ENCODE measurements at places on chromosomes 13 and 19.

DNA sequence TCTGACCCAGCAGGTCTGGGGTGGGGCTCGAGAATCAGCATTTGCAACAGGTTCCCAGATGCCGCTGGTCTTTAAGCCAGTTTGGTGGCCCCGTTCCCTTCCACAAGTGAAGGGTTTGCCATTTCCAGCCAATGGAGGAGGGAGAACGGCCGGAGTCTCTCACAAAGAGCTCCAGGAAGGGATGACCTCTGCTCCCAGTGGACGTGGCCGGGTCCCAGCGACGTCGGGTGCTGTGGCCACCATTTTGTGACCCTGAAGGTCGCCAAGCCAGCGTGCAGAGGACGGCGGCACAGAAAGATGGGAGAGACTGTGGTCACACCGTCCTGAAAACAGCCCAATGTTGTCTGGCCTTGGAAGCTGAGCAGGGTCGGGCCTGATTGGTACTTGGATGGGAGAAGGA lies 8.0 kb downstream of the SHC2 start:
- no peak for DNase-seq

- DNase-seq, result no peak
These were observed 72.2 kb downstream of the UFM1 start for GRCh38 chr13:38421590-38422560.

DNA sequence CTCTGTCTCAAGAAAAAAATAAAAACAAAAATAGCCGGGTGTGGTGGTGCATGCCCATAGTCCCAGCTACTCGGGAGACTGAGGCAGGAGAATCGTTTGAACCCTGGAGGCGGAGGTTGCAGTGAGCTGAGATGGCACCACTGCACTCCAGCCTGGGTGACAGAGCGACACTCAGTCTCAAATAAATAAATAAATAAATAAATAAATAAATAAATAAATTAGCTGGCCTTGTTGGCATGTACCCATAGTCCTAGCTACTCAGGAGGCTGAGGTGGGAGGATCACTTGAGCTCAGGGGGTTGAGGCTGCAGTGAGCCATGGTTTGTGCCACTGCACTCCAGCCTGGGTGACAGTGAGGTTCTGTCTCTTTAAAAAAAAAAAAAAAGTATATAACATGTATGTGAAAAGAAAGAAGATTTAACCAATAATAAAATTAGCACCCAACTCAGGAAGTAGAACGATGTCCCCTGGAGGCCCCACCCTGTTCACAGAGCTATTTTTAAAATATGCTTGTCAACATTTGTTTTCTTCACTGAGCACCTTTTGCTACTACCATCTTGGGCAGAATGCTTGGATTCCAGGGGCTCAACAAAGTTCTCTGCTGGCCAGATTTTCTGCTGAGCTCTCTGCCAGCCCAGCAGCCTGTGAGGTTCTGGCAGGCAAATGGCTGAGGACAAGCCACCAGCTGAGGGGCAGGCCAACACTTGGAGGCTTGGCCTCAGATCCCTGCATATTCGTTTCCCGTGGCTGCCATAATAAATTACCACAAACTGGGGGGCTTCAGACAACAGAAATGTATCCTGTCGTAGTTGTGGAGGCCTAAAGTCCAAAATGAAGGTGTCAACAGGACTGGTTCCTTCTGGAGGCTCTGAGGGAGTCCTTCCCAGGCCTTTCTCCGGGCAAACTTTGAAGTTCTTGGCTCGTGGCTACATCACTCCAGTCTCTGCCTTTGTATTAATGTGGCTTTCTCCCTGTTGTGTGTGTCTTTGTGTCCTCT lies 5.2 kb downstream of the SLC25A42 start:
- DNase-seq, result no peak

GRCh38 chr19:18171605-18172327 lies 1.8 kb upstream of the IFI30 start:
- no peak for DNase-seq

DNA sequence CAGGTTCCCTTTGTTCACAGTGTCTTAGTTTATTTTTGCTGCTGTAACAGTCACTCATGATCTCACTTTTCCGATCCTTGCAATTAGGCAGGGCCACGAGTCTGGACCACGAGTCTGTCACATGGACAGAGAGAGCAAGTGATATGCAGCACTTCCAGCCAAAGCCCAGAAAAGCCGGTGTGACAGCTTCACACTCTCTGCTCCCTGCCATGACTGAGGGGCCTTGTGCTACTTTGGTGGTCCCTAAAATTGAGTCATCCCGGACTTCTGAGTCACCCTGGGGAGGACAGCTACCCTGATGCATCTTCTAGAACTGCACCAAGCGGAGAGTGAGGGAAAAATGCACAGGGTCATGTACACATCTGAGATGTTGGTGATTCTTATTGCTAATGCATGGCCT lies 179.6 kb downstream of the EFNB2 start:
- DNase-seq, result no peak

DNA sequence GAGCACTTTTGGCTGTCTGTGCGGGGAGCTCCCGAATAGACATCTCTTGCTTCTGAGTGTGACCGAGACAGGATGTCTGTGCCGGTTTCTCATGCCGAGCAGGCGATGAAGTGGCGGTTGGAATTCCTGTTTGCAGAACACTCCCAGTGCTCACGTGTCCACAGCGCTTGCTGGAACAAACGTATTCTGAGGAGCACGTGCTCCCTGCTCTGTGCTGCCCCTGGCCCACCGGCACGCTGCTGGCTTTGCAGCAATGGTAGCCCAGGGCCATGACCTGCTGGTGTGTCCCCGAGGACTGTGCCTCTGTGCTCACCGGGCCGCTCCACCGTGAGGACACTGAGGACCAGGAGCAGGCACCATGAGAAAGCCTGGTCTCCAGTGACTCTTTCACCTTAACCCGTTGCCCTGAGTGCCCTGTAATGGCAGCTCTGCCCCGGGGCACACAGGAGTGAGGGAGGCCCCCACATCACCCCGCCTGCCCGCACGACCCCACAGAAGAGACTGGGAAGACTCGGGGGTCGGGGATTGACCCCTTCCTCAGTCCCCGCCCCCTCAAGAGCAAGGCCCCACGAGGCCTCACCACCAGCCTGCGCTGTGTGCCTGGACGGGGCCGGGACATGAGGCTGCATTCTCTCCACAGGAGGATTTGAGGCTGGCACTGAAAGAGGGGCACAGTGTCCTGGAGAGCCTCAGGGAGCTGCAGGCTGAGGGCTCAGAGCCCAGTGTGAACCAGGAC lies 40.0 kb upstream of the F7 start:
- DNase-seq, result no peak
